MG63 (cell line): ENCODE measurements at places on chromosomes 3 and 15. TPM values are rescaled to one million over a fixed set of nuclear protein-coding genes. Genes with fewer than 3 reads are reported as not detected.

Gene GPR176
- total RNA-seq = 58.3 and 59.6 TPM in 2 replicates

Gene WNT7A
- not detected in 2 replicates for total RNA-seq

Gene RMDN3
- 43.1 and 53.4 TPM in 2 replicates for total RNA-seq

Gene ALDH1L1
- 0.27 TPM in 1 of 2 replicates, not detected in the other for total RNA-seq

- DNase-seq = peak; percentile 85
Observed at GRCh38 chr3:175338775-175339535, 479.8 kb downstream of the NAALADL2 start.

- peak; percentile 77 for DNase-seq
Observed at GRCh38 chr3:158711886-158712285, 20.4 kb downstream of the RARRES1 start.

GRCh38 chr3:141789281-141789680 is 26.1 kb downstream of the GRK7 start:
- no peak for DNase-seq

DNA sequence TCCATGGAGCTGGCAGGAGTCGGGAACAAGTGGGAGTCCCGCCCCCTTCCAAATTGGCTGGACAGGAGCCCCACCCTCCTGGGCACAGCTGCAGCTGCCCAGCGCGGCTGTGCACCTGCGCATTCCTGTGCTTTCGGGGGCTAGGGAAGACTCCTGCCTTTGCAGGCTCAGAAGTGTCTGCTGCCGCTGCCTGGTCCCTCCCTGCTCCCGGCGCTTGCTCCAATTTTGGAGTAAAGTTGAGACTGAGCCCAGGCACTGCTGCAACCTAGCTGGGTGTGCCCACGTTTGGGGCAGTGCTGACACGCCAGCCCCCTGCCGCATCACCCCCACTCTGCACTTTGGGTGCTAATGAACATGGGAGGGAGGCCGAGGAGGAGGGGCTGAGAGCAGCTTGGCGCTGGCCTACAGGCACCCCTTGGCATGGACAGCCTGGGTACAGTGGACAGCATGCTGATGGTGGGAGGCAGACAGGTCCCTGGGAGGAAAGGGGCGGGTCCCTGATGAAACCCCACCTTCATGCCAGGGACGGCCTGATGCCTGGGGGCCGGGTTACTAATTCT is 399.2 kb upstream of the CNTN4 start:
- no peak for DNase-seq

- no peak for DNase-seq
Observed at GRCh38 chr3:87501076-87501475, 224.7 kb upstream of the POU1F1 start.

DNA sequence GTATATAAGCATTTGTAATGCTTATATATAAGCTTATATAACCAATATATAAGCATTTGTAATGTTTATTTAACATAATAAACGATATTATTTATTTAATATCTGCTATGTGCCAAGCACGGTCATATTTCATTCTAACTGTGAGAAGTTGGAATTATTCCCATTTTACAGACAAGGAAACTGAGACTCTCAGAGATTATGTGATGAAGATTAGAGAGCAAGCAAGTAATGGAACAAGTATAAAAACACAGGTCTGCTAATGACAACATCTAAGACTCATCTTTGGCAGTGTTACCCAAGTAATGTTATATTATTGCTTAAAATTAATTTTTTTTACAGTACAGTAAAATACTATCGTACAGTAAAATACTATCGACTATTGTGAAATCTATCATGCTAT is 4.4 kb downstream of the ATOSA start:
- DNase-seq = no peak

DNA sequence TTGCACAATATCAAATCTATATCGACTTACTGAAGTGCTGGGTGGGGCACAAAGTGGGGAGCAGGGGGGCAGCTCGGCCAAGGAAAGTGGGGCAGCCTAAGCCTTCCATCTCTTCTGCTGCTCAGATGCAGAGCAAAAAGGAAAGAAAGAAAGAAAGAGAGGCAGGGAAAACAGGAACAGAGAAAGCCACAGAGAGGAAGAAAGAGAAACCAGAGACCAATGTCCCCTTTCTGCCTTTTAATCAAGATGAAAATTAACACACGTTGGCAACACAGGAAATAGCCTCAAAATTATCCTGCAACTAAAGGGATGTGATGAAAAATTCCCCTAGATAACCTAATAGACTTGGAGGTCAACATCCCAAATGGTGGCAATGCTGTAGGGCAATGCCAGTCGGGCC is 72.2 kb upstream of the RAD18 start:
- no peak for DNase-seq

DNA sequence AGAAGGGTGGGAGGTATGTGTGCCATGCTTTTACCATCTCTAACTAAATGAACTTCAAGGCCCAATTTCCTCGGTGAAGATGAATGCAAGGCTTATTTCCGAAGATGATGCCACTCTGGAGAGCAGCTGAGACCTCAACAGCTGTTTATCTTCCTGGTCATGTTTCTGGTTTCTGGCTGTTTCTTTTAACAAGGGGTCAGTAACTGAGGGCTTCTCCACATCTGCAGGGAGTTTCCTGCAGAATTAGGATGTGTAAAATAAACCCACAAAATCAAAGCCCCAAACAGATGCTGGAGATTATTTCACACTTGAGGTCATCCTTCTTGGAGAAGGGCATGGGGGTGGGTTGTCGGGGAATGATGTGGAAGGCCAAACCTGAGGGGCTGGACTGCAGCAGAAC is 220.3 kb downstream of the THSD4 start:
- no peak for DNase-seq

GRCh38 chr3:31621314-31621713 is 88.6 kb downstream of the STT3B start:
- DNase-seq = no peak
